Fibroblast of lung (primary cell): ENCODE measurements at places on chromosomes 6 and 20. TPM values are rescaled to one million over a fixed set of nuclear protein-coding genes. Genes with fewer than 3 reads are reported as not detected.
A peak's percentile ranks its signal among the peaks of the same experiment; 100 is the strongest.

- H3K4me1 ChIP-seq: no peaks in the 10 kb centered on the region
- no peak for DNase-seq
Observed at GRCh38 chr6:30894381-30894780, 10.1 kb downstream of the DDR1 start.

- H3K4me1 ChIP-seq: no peaks in the 10 kb centered on the region
- DNase-seq: no peak
- peaks cover 4% of the 10 kb centered on the region for H3K36me3 ChIP-seq
Observed at GRCh38 chr6:20479526-20479925, 54.7 kb upstream of the CDKAL1 start.

DNA sequence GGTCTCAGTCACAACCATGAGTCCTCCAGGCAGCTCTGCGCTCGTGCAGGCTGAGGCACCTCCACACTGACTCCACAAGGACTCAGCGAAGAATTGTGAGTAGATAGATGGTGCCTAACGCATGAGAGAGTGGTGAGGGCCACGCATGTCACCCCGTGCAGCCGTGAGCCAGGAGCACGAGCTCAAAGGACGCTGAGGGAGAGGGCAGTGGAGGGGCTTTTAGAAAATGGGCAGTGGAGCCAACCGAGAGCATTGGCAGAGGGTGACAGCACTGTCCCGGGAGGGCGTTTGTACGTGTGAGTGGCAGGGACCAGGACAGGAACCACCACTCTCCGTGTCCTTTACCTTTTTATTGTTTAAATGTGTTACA lies 105.6 kb downstream of the PSMB1 start:
- H3K36me3 ChIP-seq: no peaks in the 10 kb centered on the region
- no peak overlapping the region for H3K4me3 ChIP-seq
- H3K4me1 ChIP-seq: no peaks in the 10 kb centered on the region

C4A gene
- 21.1 and 46.0 TPM in 2 replicates for total RNA-seq

GRCh38 chr6:84808491-84809061 lies 44.2 kb upstream of the TBX18 start:
- H3K4me3 ChIP-seq: no peak overlapping the region
- no peak for DNase-seq
- H3K27ac ChIP-seq: no peak overlapping the region
- H3K36me3 ChIP-seq: no peaks in the 10 kb centered on the region
- no peaks in the 10 kb centered on the region for H3K27me3 ChIP-seq
- H3K4me1 ChIP-seq: no peaks in the 10 kb centered on the region

GRCh38 chr6:3355358-3356055 lies 96.8 kb downstream of the PSMG4 start:
- H3K27me3 ChIP-seq: no peaks in the 10 kb centered on the region
- H3K4me3 ChIP-seq: peak overlapping the region; percentile 36
- no peak for DNase-seq
- peaks cover 2% of the 10 kb centered on the region for H3K4me1 ChIP-seq
- H3K36me3 ChIP-seq: no peaks in the 10 kb centered on the region

DNA sequence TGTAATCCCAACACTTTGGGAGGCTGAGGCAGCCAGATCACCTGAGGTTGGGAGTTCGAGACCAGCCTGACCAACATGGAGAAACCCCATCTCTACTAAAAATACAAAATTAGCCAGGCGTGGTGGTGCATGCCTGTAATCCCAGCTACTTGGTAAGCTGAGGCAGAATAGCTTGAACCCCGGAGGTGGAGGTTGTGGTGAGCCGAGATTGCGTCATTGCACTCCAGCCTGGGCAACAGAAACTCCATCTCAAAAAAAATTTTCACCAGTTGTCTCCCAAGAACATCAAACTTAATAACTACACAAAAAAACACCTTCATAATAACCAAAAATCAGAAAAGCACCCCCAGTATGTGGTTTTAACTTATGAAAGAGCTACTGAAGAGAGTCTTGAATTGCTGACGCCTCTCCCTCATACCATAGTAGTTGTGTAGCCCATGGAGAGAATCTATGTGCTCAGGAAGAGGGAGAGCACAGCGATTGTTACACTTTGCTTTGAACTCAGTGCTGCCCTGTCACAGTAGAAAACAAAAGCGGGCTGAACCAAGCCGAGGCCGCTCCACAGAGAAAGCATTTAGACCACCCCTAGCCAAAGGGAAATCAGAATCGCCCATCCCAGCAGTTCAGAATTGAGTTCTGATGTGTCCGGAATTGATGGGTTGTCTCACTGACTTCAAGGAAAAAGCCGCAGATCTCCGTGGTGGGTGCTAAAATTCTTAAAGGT lies 42.0 kb upstream of the GMPR start:
- no peak overlapping the region for H3K4me3 ChIP-seq
- no peaks in the 10 kb centered on the region for H3K27me3 ChIP-seq
- no peaks in the 10 kb centered on the region for H3K4me1 ChIP-seq
- H3K36me3 ChIP-seq: no peaks in the 10 kb centered on the region

ENPP4 gene
- total RNA-seq: 3.6 and 4.0 TPM in 2 replicates

ARMC12 gene
- 0.50 and 1.0 TPM in 2 replicates for total RNA-seq

- no peaks in the 10 kb centered on the region for H3K27me3 ChIP-seq
- peaks cover 2% of the 10 kb centered on the region for H3K4me1 ChIP-seq
- no peaks in the 10 kb centered on the region for H3K36me3 ChIP-seq
- H3K27ac ChIP-seq: no peak overlapping the region
Observed at GRCh38 chr6:116106146-116106545, 5.5 kb downstream of the NT5DC1 start.
